ENCODE measurements at places on chromosomes 3 and 15.

- peak; percentile 34 for DNase-seq
These were observed 20.5 kb downstream of the CCR9 start for GRCh38 chr3:45906681-45907407.

- DNase-seq, result no peak
These were observed 32.5 kb downstream of the TPRG1 start for GRCh38 chr3:189204167-189204866.

DNA sequence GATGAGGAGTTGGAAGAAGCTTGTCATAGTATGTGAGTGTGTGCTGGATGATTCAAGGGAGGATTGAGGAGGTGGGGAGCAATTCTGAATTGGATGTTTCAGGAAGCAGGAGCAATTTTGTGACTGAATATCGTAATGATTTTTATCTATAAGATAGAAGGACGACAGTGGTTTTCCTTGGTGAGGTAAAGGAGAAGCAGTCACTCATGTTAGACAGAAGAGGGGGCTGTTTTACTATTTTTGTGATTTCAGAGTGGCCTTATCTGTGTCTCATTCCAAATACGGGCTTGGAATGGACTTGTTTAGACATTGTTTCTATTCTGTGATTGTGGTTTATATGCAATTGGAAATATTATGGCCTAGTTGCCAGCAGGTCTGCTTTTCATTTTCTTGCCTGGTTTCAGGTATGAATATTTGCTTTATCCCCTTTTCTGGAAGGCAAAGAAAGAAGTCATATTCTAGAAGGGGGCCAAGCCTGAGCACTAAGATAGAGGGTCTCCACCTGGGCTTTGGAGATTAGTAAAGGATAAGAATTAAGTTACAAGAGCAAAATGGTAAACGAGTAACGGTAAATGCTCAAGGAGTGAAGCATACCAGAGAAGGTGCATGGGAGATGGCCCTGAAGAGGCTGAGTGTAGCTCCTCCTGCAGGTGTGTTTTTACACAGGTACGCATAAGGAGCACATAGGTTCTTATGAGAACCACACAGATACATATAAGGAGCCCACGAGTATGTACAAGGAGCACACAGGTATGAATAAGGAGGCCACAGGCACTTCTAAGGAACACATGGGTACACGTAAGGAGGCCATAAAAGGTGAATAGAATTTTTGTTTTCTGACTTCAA lies 124.6 kb upstream of the KCNAB1 start:
- DNase-seq, result peak; percentile 44

GRCh38 chr3:123576122-123576521 lies 8.7 kb downstream of the HACD2 start:
- DNase-seq, result no peak
